ENCODE measurements at places on chromosomes 16 and 17.
A peak's percentile ranks its signal among the peaks of the same experiment; 100 is the strongest.

GRCh38 chr17:35893751-35894150 is 13.6 kb upstream of the CCL5 start:
- DNase-seq, result no peak

DNA sequence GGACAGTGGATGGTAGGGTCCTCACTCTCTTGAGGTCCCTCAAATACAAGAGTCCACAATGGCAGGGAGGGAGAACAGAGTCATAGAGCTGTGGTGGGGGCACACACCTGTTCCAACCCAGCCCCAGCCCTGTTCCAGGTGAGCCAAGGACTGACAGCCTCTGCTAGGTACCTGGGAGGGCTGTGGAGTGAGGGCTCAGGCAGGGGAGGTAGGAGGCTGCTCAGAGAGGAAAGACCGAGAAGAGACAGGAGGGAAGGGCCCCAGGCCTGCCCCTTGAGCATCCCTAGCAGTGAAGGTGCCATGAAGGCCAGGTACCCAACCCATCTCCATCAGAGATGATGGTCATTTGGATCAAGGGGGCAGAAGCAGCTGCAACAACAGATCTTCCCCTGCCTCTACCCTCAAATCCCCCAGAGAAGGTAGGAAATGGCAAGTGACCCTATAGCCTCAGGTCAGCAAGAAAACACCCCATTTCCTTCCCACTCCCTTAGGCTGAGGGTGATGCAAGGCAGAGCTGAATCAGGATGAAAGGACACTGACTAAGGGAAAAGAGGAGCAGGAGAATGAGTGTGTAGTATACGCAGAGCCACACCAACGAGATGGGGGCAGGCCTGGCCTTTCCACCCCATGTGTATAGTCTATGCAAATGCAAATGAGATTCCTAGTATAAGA is 28.6 kb downstream of the CD300LG start:
- no peak for DNase-seq

DNA sequence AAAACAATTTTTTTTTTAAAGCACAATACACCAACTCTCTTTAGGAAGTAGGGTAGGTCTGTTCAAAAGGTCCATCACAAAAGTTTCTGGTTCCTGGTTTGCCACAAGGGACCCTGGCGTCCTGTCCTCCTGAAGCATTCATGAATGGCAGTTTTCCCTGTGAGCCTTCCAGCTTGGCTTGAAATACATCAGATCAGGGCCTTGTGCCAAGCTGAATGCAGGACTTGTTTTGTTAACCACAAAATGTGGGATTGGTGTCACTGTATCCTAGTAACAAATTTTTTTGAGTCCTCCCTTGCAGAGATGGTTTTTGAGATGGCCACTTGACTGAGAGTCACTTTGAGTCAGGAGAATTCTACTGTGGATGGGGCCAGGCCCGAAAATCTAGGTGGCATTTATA is 3.9 kb downstream of the GNAO1 start:
- DNase-seq, result no peak

DNA sequence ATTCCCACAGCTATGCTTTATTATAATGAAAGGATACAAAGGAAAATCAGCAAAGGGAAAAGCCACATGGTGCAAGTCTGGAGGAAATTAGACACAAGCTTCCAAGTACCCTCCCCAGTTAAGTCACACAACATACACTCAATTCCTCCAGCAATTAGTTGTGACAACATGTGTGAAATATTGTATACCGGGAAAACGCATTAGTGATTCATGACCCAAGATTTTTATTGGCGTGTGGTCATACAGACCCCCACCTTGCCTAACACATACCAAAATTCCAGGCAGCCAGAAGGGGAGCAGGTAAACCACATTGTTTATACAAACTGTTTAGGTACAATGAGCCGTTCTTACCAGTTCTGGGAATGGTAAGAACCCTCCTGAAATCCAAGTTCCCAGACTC is 160.6 kb downstream of the CYB561 start:
- no peak for DNase-seq

DNA sequence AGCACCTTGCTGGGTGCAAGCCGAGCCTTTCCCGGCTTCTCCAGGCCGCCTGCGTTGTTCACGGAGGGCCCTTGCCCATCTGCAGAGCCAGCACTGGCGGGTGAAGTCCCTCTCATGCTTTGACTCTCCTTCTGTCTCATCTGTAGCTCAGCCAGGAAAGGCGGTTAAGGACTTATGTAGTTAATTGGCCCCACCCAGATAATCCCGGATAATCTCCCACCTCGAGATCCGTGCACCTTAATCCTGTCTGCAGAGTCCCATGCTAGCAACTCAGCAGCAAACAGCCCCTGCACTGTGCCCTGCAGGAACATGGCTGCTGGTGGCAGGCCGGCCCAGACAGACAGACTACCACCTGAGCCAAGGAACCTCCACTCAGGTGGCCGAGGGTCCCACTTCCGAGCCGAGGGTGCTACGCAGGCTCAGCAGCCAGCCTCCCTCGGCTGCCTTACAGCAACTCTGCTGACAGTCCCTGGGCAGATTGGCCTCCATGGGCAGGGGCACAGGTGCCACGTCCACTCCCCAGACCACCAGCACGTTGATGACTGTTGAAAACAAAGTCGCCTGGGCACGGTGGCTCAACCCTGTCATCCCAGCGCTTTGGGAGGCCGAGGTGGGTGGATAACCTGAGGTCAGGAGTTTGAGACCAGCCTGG is 16.9 kb downstream of the RAB40C start:
- no peak for DNase-seq

DNA sequence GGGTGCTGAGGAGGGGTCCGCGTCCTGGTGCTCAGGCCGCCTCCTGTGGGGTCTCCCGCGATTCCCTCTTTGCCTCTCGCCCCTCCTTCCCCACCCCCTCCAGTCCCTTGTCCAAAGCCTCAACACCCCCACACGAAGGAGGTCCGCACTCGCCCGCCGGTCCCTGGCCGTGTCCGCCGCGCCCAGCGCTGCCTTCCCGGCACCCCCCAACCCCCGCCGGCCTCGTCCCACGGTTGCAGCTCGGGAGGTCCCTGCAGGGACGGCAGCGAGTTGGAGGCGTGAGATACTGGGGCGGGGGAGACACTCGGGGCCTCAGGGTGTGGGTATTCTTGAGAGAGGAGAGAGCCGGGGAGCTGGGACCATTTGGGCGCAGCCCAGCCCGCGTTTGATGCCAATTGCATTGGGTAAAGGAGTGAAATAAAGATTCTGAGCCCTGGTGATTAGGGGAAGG is 468 bp downstream of the FLYWCH2 start:
- DNase-seq, result no peak

DNA sequence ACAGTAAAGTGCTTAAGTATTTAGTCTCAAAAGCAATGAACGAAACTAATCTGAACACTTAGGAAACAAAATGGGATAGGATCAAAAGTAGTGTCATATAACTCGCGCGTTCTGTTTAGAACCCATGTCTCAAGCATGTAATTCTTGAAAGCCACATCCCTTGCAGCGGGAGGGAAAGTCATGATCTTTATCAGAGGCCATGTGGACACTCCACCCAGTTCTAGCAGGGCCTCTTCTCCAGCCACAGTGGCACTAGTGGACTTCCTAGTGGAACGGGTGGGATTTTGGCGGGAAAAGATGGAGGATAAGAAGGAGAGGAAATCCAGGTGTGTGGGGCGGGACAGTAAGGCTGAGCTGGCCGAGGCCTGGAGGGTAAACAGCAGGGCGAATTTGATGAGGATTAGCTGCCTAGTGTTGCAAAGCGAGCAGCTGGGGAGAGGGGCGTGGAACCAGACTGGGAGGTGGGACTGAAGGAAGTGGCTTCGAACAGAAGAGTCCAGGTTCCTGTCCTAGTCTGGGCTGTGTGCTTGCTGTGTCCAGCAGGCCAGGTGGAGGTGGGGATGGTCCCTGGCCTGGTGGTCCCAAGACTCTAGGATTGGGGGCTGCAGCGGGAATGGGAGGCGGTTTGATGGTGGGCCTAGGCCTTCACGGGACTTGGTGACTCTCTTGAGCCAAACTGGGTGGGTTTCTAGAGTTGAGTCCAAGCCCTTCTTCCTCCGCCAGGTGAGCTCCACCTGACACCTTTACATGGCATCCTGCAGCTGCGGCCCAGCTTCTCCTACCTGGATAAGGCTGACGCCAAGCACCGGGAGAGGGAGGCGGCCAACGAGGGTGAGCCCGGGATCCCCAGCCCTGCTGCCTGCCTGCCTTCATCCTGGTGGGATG is 15.9 kb downstream of the POLR3E start:
- peak; percentile 7 for DNase-seq

GRCh38 chr16:15757077-15757386 is 99.8 kb downstream of the MYH11 start:
- no peak for DNase-seq

- DNase-seq, result no peak
Observed at GRCh38 chr16:29871822-29872546, 9.0 kb upstream of the CDIPT start.

DNA sequence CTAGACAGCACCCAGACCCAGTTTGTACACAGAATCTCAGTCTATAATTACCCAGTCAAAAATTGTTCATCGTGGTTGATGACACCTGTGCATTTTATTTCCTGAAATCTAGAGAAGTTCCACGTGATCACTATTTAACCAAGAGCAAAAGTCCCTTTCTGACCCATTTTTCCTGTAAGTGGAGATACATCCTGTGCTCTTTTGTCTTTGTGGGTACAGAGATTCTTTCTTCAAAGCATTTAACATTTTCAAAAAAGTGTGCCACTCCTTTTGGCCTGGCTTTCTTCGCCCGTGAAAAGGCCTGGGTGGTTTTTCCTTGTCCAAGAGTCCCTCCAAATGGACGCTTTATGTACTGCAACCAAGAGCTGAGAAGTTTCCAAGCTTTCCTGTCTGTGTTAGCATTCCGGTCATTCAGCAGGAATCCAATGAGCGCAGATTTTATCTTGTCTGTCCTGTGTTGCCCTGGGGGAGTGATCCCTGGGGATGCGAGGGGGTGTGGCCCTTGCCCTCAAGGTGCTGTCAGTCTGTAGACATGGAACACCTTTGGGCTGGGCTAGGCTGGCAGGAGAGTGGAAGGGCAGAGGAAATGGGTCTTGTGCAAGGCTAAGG is 161.1 kb upstream of the CACNG5 start:
- peak; percentile 60 for DNase-seq

DNA sequence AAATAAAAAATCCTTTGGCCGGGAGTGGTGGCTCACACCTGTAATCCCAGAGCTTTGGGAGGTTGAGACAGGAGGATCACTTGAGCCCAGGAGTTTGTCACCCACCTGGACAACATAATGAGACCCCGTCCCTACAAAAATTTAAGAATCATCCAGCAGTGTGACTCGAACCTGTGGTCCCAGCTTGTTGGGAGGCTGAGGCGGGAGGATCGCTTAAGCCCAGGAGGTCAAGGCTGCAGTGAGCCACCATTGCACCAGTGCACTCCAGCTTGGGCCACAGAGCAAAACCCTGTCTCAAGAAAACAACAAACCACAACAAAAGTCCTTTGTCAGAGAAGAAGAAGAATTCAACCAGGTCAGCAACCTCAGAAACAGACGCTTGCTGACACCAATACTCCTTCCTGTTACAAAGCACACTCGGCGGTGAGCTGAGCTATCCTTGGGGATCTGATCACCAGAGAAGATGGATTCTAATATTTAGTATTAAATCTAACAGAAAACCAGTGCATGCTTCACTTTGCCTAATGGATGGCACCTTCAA is 12.9 kb upstream of the PVALEF start:
- DNase-seq, result peak; percentile 1

DNA sequence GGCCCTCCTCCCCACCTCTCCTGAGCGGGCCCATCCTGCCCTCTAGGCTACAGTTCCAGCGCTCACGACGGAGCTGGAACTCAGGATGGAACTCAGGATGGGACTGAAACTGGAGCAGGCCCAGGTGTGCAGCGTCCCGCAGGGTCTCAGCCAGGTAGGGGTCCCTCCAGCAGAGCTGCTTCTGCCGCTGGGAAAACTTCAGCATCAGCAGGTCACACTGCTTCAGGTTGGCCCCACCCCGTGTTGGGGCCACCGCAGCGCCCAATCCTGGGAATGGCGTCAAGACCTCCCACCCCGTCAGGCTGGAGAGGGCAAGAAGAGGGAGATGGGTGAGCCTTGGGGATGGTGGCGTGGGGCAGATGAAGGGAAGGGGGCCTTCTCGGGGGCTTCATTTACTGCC is 62.6 kb upstream of the TMEM97 start:
- no peak for DNase-seq

GRCh38 chr17:491086-492021 is 138.7 kb upstream of the RPH3AL start:
- peak; percentile 80 for DNase-seq

GRCh38 chr16:5982979-5983378 is 885.4 kb upstream of the EEF2KMT start:
- no peak for DNase-seq

DNA sequence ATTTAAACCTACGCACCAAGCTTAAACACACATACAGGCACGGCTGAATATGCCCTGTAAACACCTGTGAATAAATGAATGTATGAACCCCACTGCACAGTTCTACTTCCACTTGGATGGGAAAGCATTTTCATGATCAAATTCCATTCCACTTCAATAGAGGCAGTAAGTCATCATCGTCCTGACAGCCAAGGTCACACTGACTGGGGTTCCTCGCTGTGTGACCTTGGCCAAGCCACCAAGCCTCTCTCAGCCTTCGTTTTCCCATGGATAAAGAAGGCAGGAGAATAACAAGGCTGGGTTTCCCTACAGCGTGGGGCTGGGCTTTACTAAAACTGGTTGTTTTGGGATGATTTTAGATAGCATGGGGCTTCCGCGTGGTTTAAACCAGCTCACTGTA is 82.8 kb downstream of the TBC1D16 start:
- DNase-seq, result no peak

GRCh38 chr17:2213291-2213960 is 90.2 kb downstream of the SMG6 start:
- peak; percentile 54 for DNase-seq

- peak; percentile 68 for DNase-seq
Observed at GRCh38 chr16:48164907-48165715, 9.3 kb upstream of the ABCC12 start.

- DNase-seq, result no peak
Observed at GRCh38 chr17:5719976-5720375, 135.7 kb upstream of the NLRP1 start.

DNA sequence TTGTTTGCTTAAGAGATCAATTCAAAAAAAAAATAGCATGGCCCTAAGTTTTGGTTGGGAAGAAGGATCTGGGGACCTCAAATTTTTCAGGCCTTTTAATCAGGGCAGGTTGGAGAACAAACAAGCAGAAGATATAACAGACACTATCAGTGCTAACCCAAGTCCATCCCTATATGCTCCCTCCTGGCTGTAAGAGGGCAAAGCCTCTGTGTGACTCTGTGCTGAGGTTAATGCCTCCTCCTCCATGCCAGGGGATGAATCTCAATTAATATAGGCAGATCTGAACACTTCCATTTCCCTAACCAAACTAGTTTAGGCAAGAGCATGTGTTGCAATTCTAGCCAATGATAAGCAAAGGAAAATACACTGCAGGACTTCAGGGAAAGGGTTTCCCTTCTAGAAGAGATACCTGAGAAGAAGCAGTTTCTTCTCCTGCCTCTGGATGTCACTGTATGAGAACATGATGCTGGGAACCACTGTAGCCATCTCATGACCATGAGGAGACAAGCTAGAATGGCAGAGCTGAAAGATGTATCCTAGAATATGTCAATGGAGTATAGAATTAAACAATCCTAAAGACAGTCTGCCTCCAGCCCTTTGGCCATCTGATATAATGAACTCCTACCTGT is 76.0 kb downstream of the CHD9NB start:
- no peak for DNase-seq

GRCh38 chr16:6081320-6081976 is 983.9 kb upstream of the EEF2KMT start:
- DNase-seq, result peak; percentile 31
